ENCODE measurements at places on chromosomes 12 and 14. TPM values are rescaled to one million over a fixed set of nuclear protein-coding genes. Genes with fewer than 3 reads are reported as not detected.

- no peak overlapping the region for H3K27ac ChIP-seq
- no peaks in the 10 kb centered on the region for H3K36me3 ChIP-seq
- no peaks in the 10 kb centered on the region for H3K4me1 ChIP-seq
Measured at GRCh38 chr12:97257726-97258125, 204.9 kb upstream of the RMST start.

DNA sequence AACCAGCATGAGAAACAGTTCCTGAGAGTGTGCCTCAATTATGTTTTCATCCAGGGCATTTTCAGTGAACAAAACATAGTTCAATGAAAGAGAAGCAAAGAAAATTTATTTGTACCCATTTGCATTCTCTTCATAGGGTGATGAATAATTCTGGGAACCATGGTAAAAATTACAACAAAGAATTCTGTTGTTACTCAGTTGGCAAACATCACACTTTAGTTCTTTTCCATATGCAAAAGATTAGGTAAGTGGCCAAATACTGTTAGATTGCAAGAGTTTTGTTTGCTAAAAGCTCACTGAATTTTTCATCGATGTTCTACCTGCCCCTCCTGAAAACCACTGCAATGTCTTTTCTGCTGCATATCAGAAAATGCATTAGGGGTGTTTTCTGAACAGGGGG is 132.4 kb upstream of the RGS6 start:
- H3K4me1 ChIP-seq: peaks cover 11% of the 10 kb centered on the region
- H3K27me3 ChIP-seq: no peaks in the 10 kb centered on the region
- DNase-seq: no peak
- H3K36me3 ChIP-seq: no peaks in the 10 kb centered on the region
- no peak overlapping the region for H3K4me3 ChIP-seq

GRCh38 chr12:18895946-18896345 is 158.0 kb downstream of the CAPZA3 start:
- no peaks in the 10 kb centered on the region for H3K4me1 ChIP-seq
- no peaks in the 10 kb centered on the region for H3K36me3 ChIP-seq
- DNase-seq: no peak

GRCh38 chr14:106268013-106268727 is 741.8 kb downstream of the TMEM121 start:
- H3K36me3 ChIP-seq: no peaks in the 10 kb centered on the region
- H3K4me1 ChIP-seq: no peaks in the 10 kb centered on the region
- H3K27me3 ChIP-seq: peaks cover 11% of the 10 kb centered on the region
- DNase-seq: no peak

DNA sequence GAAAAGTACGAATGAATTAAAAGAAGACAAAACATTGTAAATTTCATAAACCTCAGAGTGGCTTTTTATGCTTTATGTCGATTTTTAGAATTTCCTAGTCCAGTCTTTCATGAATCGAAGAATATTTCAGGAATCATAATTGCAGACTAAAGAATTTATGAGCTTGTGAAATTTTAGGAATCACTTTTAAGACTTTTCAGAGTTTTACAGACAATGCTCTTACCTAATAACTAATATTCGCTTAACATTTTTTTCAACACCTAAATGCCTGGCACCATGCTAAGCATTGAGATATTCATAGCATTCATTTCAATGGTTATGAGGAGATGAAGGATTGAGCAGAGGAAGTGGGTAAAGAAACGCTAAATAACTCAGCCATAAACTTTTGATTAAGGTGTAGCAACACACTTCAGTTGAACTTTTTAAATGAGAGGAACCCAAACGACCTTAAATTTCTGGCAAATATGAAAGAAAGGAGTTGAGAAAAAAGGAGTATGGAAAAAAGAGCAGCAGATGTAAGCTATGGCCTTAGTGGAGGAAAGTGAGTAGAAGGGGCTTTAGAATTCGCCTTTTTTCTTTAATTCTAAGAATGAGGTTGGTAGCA is 739 bp upstream of the USP44 start:
- DNase-seq: no peak
- H3K4me1 ChIP-seq: no peaks in the 10 kb centered on the region
- H3K36me3 ChIP-seq: no peaks in the 10 kb centered on the region
- H3K27ac ChIP-seq: no peak overlapping the region

HNF1A gene
- not detected for total RNA-seq

Measured in adrenal gland (tissue), 19 donors.